ENCODE measurements at places on chromosomes 12 and 14.
A peak's percentile ranks its signal among the peaks of the same experiment; 100 is the strongest.

DNA sequence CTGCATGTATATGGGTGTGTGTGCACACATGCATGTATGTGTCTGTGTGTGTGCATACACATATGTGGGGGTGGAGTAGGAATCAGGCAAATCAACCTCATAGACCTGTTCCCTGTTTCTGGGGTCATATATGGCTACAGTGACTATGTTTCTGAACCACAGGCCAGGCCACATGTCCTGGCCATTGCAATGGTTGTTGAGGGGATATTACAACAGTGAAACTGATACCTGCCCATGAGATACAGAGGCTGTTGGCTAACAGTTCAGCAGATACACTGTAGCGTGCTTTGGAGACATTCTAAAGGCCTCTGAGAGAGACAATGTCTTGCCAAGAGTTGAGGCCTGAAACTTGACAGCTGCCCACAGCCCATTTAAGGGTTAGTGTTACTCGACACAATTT, 47.3 kb upstream of the FOS start:
- no peak overlapping the region for H3K27ac ChIP-seq
- peaks cover 16% of the 10 kb centered on the region for H3K27me3 ChIP-seq
- no peak for DNase-seq
- H3K36me3 ChIP-seq = no peaks in the 10 kb centered on the region
- H3K4me3 ChIP-seq = no peak overlapping the region
- peaks cover 39% of the 10 kb centered on the region for H3K4me1 ChIP-seq

- no peak overlapping the region for H3K27ac ChIP-seq
- H3K36me3 ChIP-seq = no peaks in the 10 kb centered on the region
- no peak for DNase-seq
Observed at GRCh38 chr14:101726954-101727302, 34.6 kb upstream of the PPP2R5C start.

- peaks cover under 1% of the 10 kb centered on the region for H3K27me3 ChIP-seq
- DNase-seq = no peak
- H3K27ac ChIP-seq = no peak overlapping the region
- peaks cover 1% of the 10 kb centered on the region for H3K4me1 ChIP-seq
- no peak overlapping the region for H3K4me3 ChIP-seq
- H3K36me3 ChIP-seq = no peaks in the 10 kb centered on the region
Observed at GRCh38 chr14:100679707-100680438, 46.8 kb upstream of the DLK1 start.

- H3K4me1 ChIP-seq = peaks cover 19% of the 10 kb centered on the region
- no peak for DNase-seq
- H3K27me3 ChIP-seq = peaks cover 13% of the 10 kb centered on the region
- H3K36me3 ChIP-seq = no peaks in the 10 kb centered on the region
- no peak overlapping the region for H3K27ac ChIP-seq
Observed at GRCh38 chr12:102542816-102543440, 62.6 kb upstream of the IGF1 start.

DNA sequence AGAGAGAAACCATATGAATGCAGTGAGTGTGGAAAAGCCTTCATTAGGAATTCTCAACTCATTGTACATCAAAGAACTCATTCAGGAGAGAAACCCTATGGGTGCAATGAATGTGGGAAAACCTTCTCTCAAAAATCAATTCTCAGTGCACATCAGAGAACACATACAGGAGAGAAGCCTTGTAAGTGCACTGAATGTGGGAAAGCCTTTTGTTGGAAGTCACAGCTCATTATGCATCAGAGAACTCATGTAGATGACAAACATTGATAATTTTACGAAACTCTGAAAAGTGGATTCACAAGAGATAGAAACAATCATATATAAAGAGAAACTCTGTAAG, 22.9 kb downstream of the ZNF268 start:
- H3K4me1 ChIP-seq = no peaks in the 10 kb centered on the region
- H3K4me3 ChIP-seq = no peak overlapping the region
- H3K27me3 ChIP-seq = no peaks in the 10 kb centered on the region
- H3K27ac ChIP-seq = no peak overlapping the region
- no peak for DNase-seq

DNA sequence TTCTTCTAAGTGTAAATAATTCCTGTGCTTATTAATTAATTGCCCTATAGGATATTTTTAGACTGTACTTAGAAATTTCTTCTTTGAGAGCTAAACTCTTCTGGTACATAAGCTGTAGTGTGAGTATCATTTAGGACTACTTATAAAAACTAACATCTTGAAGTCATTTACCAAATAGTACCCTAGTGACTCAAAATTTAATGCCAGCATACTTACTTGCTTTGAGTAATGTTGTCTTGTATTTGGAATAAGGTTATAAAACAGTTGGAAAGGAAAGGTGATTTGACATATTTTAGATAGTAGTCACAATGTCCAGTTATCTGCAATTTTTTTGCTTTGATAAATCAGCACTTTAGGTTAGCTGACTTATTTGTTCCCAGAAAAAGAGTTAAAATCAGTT, 39.1 kb downstream of the SPATA7 start:
- DNase-seq = no peak
- no peaks in the 10 kb centered on the region for H3K36me3 ChIP-seq
- H3K4me3 ChIP-seq = no peak overlapping the region
- no peak overlapping the region for H3K27ac ChIP-seq

- no peaks in the 10 kb centered on the region for H3K27me3 ChIP-seq
- no peak for DNase-seq
- peaks cover 27% of the 10 kb centered on the region for H3K36me3 ChIP-seq
- no peak overlapping the region for H3K27ac ChIP-seq
- peaks cover 16% of the 10 kb centered on the region for H3K4me1 ChIP-seq
Observed at GRCh38 chr14:69068744-69069421, 84.0 kb downstream of the DCAF5 start.

- no peak overlapping the region for H3K4me3 ChIP-seq
- peaks cover 5% of the 10 kb centered on the region for H3K4me1 ChIP-seq
- H3K27ac ChIP-seq = no peak overlapping the region
Observed at GRCh38 chr14:71625891-71626701, 306.1 kb upstream of the RGS6 start.

GRCh38 chr14:67515386-67516079, 17.6 kb upstream of the PLEKHH1 start:
- no peak overlapping the region for H3K27ac ChIP-seq
- peaks cover 82% of the 10 kb centered on the region for H3K27me3 ChIP-seq
- H3K4me3 ChIP-seq = peak overlapping the region; percentile 58
- peak; percentile 24 for DNase-seq
- H3K36me3 ChIP-seq = no peaks in the 10 kb centered on the region

- no peak overlapping the region for H3K4me3 ChIP-seq
- no peak for DNase-seq
- H3K36me3 ChIP-seq = peaks cover 14% of the 10 kb centered on the region
- H3K27me3 ChIP-seq = no peaks in the 10 kb centered on the region
Observed at GRCh38 chr12:89334548-89335169, 17.6 kb downstream of the DUSP6 start.

- H3K27ac ChIP-seq = no peak within 1 kb of the TSS
- H3K4me3 ChIP-seq = no peak within 1 kb of the TSS
- DNase-seq = no peak
- no peaks in the 10 kb centered on the region for H3K36me3 ChIP-seq
Observed at GRCh38 chr12:52274521-52275120, at the start of gene KRT86. TSS of gene KRT86 (plus strand) at chr12:52274645. CDS start at chr12:52301917, 27,272 bp downstream.

GRCh38 chr14:76695263-76695920, 65.9 kb upstream of the VASH1 start:
- no peak overlapping the region for H3K4me3 ChIP-seq
- no peaks in the 10 kb centered on the region for H3K36me3 ChIP-seq
- no peak for DNase-seq
- no peaks in the 10 kb centered on the region for H3K27me3 ChIP-seq
- no peaks in the 10 kb centered on the region for H3K4me1 ChIP-seq

GRCh38 chr14:77296155-77296554, 24.5 kb downstream of the POMT2 start:
- DNase-seq = no peak
- H3K36me3 ChIP-seq = no peaks in the 10 kb centered on the region
- no peak overlapping the region for H3K27ac ChIP-seq
- no peak overlapping the region for H3K4me3 ChIP-seq
- no peaks in the 10 kb centered on the region for H3K4me1 ChIP-seq

- H3K36me3 ChIP-seq = no peaks in the 10 kb centered on the region
- H3K4me1 ChIP-seq = peaks cover 23% of the 10 kb centered on the region
- no peaks in the 10 kb centered on the region for H3K27me3 ChIP-seq
- H3K27ac ChIP-seq = peak within 1 kb of the TSS; percentile 98
- DNase-seq = peak; percentile 92
Observed at GRCh38 chr14:77320238-77320935, at the start of gene POMT2. TSS of gene POMT2 (minus strand) at chr14:77320883. CDS start at chr14:77320681, 202 bp downstream.

DNA sequence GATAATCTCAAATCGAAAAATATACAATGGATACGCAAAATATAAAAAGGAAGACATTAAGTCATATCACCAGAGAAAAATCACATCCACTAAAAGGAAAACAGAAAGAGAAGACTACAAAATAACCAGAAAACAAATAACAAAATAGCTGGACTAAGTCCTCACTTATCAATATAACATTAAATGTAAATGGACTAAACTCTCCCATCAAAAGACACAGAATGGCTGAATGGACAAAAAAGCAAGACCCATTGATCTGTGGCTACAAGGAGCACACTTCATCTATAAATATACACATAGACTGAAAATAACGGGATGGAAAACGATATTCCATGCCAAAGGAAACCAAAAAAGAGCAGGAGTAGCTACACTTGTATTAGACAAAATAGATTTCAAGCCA, 161.0 kb upstream of the PRKD1 start:
- DNase-seq = no peak
- no peak overlapping the region for H3K4me3 ChIP-seq
- H3K36me3 ChIP-seq = no peaks in the 10 kb centered on the region
- H3K27me3 ChIP-seq = no peaks in the 10 kb centered on the region

DNA sequence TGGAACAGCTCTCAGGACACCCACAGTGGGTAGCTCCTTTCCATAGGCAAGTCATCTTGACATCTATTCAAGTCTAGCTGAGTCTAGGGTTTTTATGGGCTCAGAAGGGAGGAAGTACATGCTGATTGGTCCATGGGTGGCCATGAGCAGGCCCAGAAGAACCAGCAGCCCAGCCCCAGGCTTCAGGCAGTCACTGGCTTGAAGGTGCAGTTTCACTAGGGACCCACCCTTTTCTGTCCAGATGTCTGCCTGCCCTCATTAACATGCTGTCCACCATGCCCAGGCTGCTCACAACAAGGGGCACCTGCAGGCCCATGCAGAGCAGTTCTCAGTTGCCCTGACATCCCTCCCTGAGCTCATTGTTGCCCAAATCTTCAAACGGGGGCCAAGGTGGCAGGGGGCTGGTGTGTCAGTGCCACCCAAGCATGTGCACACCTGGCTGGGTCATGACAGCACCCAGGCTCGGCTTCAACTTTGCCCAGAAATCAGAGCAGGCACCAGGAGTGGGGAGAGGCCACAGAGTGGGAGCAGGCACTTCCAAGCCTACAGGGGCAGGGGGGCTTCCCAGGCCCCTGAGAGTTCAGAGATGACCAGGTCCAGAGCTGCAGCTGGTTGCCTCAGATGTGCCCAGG, 18.7 kb upstream of the LGR5 start:
- H3K4me3 ChIP-seq = no peak overlapping the region
- H3K36me3 ChIP-seq = no peaks in the 10 kb centered on the region
- no peak overlapping the region for H3K27ac ChIP-seq

DNA sequence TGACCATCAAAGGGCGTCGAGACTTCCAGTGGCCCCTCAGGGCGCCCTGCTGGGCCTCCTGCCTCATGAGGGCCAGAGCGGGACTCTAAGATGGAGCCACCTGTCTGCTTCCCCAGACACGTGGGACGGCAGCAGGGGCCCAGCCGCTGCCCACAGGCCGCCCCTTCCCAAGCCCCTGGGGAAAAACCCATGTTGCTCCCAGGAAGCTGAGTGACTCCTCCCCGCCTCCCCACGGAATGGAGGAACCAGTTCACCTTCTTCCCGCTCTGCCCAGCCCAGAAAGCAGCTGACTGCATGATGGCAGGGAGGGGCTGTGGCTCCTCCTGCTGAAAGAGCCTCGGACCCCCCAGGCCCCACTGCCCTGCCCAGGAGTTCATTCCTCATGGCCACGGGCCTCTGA, 14.9 kb downstream of the RAB35 start:
- H3K4me3 ChIP-seq = no peak overlapping the region
- no peak for DNase-seq
- H3K4me1 ChIP-seq = peaks cover 7% of the 10 kb centered on the region
- H3K27me3 ChIP-seq = no peaks in the 10 kb centered on the region

DNA sequence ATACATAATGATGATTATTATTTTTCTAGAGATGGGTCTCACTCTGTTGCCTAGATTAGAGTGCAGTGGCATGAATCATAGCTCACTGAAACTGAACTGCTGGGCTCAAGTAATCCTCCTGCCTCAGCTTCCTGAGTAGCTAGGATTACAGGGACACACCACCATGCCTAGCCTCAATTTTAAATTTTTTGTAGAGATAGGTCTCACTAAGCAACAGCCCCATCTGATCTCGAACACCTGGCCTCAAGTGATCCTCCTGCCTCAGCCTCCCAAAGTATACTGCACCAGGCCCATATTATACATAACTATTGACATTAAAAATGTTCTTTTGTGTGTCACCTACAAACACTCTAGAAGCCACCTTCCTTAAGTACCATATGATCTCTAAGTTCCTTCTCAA, 3.4 kb downstream of the TXNRD1 start:
- peaks cover 2% of the 10 kb centered on the region for H3K27me3 ChIP-seq
- peaks cover 43% of the 10 kb centered on the region for H3K4me1 ChIP-seq
- no peaks in the 10 kb centered on the region for H3K36me3 ChIP-seq
- H3K27ac ChIP-seq = no peak overlapping the region
- H3K4me3 ChIP-seq = peak overlapping the region; percentile 68

DNA sequence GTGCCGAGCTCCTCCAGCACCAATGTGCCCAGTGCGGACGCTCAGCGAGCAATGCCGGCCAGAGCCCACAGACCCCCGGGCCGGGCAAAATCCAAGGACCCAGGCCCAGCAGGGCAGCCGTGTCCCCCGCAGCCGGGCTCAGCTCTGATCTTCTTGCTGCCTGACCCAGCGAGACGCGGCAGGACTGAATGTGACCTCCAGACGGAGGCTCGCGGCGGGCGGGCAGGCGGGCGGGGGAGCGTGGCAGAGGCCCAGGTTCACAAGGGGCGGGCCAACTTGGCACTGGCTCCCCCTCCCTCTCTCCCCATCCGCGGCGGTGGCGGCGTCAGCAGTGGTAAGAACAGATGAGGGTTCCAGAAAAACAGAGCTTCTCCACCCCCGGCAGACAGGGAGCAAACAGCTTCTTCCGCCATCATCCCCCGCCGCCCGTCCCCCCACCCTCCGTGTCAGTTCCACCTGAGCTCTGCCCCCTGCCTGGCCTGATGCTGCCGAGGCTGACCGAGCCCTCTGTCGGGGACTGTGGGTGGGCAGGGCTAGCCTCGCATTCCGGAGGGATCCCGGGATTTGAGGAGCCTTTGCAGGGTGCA, 94.3 kb downstream of the RFLNA start:
- peak overlapping the region; percentile 40 for H3K4me3 ChIP-seq
- no peaks in the 10 kb centered on the region for H3K27me3 ChIP-seq
- H3K27ac ChIP-seq = no peak overlapping the region
- peaks cover 14% of the 10 kb centered on the region for H3K36me3 ChIP-seq
- H3K4me1 ChIP-seq = peaks cover 19% of the 10 kb centered on the region

DNA sequence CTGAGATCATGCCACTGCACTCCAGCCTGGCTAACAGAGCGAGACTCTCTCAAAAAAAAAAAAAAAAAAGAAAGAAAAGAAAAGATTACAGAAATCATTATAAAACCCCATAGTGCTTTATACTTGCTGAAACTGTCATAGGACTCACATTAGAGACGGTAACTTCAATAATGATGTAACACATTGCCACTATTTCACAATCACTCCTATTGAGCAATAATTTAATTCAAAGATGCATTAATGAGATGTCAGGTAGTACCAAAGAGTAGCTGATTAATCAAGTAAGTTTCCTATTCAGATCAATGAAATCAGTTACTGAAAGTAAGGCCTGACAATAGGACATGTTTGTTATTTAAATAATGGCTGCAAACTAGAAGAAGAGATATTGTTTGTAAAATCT, 751.5 kb upstream of the ALG10B start:
- peaks cover 1% of the 10 kb centered on the region for H3K36me3 ChIP-seq
- no peak for DNase-seq
- H3K27me3 ChIP-seq = no peaks in the 10 kb centered on the region
- no peaks in the 10 kb centered on the region for H3K4me1 ChIP-seq
